Cerebellar nuclear complex (tissue), 1 donor: ENCODE measurements at places on chromosomes 6 and 20.

- no peak for DNase-seq
These were observed 18.6 kb downstream of the ZKSCAN8 start for GRCh38 chr6:28160233-28160632.

- no peak for DNase-seq
These were observed 25.1 kb downstream of the CAP2 start for GRCh38 chr6:17418281-17419188.

DNA sequence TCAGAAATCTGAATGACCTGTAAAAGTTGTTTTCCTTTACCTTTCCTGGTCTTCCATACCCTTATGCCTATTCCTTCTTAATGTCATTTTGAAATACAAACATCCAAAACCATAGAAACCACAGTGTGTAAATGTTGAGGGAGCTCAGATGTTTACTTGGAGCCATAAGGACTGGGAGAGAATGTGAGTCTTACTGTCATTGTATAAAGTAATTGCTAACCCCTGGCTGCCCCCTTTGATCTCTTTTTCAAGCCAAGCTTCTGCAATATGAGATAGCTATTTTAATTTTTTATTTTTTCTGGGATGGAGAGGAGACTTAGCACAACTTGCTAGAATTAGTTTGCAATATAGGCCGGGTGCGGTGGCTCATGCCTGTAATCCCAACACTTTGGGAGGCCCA lies 124.4 kb upstream of the AKIRIN2 start:
- no peak for DNase-seq

DNA sequence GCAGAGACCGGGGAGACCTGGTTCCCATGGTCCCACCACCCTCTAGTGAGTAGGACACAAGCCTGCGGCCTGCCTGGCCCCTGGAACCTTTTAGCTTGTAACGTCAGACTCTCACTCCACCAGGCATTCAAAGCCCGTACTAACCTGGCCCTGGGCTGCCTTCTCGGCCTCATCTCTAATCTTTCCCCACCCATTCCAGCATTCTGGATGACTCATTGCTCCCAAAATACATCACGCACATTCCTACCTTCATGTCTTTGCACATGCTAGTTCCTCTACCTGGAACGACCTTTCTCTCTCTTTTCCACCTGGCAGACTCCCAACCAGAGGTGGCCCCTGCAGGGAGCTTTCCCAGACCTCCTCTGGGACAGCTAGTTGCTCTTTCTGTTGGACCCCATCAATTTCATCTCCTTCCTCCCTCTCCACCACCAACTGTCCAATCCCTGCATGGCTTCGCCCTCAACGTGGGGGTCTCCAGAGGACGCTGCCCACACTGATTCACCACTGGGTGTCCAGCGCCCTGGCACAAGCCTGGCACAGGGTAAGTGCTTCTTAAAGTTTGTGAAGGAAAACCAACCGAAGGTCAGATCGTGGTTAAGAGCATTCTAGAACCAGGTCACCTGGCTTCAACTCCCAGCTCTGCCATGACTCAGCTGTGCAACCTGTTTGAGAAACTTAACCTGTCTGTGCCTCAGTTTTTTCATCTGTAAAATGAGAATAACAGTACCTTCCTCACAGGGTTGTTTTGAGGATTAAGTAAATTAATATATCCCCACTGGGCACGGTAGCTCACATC lies 35.2 kb downstream of the JPH2 start:
- DNase-seq, result no peak

GRCh38 chr6:157879034-157879872 lies 56.2 kb downstream of the SNX9 start:
- DNase-seq, result no peak

DNA sequence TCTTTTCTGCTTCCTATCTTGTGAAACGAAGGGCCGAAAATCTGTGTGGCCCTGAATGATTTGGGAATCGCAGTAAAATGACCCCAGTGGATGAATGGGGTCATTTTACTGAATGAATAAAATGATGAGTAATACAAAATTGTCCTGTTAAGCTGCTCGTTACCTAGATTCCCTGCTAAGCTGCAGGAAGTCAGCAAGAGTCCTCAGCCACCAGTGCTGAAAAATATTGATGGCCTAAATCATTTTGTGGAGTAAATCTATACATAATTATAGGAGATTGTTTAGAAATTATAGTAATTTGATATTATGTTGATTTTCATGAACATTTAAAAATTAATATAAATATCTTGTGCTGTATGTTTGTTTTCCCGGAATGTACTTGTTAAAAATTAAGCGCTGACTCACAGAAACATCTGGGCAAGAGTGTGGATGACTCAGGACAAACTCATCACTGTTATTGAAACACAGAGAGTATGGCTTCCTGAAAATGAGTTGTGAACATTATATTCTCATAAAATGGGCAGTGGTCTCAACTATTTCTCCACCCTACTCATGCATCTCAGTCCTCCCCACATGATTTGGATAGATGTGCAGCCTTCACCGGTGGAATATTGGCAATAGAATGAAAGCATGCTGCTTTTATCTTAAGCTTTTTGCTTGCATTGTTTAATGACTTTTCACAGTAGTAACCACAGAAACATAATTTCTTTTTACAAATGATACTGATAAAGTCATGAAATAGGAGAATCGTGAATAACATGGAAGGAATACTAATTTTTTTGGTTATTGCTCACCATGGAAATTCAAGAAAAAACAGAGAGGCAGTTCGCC lies 36.2 kb upstream of the RGS17 start:
- DNase-seq, result no peak

GRCh38 chr6:113010196-113010989 lies 663.3 kb downstream of the RFPL4B start:
- DNase-seq, result no peak

- no peak for DNase-seq
These were observed 22.3 kb upstream of the PPARD start for GRCh38 chr6:35320031-35320410.

- DNase-seq, result no peak
These were observed 753.3 kb upstream of the MARCKS start for GRCh38 chr6:113103634-113104361.

DNA sequence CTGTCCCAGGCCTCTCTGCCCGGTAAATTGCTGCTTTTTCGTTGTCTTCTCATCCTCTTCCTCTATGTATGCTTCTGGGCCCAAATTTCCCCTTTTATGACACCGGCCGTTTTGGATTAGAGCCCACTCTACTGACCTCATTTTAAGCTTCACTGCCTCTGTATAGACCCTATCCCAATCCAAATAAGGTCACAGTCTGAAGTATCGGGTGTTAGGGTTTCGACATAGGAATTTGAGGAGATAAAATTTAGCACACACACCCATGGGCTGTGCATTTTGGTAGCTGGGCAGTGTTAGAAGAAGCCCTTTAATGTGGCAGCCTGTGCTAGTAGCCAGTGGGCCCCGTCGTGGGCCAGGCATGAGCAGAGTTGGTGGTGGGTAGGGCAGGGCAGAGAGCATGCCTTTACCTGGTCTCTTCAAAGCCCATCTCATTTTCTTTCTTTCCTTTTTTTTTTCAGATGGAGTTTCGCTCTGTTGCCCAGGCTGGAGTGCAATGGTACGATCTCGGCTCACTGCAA lies 27.9 kb upstream of the EZR start:
- no peak for DNase-seq

GRCh38 chr20:32411955-32412706 lies 54.0 kb downstream of the ASXL1 start:
- no peak for DNase-seq

DNA sequence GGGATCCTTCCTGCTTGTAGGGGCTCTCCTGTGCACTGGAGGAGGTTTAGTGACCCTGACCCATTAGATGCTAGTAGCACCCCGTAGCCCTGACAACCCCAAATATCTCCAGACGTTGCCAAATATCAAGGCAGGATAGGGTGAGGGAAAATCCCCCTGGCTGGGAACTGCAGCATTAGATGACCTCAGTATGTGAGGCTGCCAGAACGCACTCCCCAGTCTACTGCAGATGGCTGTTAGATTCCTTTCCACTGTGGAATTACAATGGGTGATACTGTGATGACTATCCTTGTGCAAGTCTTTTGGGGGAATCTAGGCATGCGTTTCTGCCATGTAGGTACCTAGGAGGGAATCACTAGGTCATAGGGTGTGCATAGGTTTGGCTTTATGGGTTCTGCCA lies 226.3 kb upstream of the KCNG1 start:
- DNase-seq, result no peak

- DNase-seq, result no peak
These were observed 15.0 kb upstream of the IFNGR1 start for GRCh38 chr6:137233911-137234863.

DNA sequence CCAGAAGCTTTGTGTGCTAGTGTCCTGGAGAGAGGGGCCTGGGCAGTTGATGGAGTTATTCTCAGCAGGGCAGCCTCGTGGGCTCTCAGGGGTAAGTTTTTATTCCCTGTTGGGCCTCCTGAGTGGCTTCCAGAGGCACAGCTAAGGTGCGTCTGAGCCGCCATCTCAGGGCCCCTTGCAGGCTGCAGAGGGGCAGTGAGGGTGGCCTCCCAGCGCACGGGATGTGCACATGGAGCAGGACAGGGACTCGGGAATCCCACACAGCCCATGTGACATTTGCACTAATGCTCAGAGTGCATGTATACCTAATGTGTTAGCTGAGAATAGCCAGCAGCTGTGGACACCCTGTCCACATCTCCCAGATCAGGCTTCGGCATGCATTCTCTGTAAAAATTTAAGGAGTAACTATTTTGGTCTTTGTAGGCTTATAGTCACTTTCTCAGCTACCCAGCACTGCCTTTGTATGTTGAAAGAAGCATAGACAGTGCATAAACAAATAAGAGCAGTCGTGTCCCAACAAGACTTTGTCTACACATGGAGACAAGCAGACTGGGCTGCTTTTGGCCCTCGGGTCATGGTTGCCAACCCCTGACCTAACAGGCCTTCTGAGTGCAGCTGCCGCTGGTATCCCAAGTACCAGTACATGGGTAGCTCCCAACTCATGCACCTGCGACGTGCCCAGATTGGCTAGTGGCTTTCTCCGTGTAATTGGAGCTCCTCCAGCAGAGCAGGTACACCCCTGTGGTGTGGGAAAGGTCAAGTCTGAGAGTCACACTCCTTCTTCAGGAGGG lies 18.6 kb upstream of the CST9L start:
- DNase-seq, result no peak

DNA sequence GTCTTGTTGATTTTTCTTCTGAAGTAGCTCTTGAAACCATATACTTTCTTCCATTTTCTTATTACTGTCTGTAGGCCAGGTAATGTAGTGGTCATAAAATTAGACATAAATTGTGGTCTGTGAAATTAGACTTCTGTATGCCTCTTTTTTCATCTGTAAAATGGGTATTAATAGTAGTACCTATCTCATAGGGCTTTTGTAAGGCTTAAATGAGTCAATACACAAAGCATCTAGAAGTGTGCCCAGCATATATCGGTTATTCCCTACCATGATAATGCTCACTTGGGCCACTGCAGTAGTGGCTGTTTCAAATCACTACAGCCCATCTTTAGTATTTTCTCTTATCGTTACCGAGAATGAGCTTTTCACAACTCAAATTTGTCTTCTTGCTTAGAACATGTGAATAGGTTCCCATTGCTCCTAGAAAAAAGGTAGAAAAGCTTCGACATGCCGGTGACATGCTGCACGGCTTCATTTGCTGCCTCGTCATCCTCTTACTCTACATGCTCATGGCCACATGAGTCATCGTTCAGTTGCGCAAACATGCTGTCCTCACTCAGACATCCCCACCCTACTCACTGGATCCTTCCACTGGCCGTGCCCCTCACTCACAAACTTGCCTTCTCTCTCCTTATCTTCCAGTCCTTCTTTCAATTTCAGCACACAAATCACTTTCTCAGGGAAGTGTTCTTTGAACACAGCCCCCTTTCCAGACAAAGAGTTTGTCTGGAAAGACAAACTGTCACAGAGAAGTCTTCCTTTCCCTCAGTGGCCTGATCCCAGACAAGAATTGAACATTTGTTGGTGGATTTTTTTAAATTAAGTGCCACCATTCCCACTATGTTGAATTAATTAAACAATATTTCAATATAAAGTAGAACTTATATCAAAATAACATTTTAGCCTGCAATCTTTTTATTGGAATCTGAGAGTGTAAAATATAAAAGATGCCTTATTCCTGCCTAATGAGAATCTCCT lies 32.2 kb upstream of the ERVFRD-1 start:
- no peak for DNase-seq

- DNase-seq, result no peak
These were observed 78.9 kb downstream of the OLIG3 start for GRCh38 chr6:137415127-137415833.

- DNase-seq, result no peak
These were observed 38.8 kb downstream of the SESN1 start for GRCh38 chr6:109055771-109056235.

DNA sequence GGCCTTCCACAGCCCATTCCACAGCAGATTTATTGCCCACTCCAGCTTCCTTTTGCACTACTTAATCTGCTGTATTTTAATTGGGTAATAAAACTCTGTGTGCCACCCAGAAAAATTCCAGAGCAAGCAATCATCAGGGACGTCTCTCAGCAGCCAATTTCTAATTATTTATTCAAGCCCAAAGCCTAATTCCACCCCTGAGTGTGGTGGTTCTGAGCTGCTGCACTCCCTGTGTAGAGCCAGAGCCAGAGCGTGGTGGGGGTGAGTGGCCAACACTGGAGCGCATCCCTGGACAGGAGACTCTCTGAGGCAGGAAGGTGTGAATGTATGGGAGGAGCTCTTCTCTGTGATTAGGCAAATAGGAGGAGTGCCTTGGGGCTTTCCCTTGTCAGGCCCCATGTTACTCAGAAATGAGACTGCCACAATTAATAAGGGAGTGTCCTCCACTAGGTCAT lies 66.1 kb downstream of the CD24 start:
- no peak for DNase-seq

GRCh38 chr6:80165819-80166218 lies 59.3 kb downstream of the BCKDHB start:
- DNase-seq, result no peak

DNA sequence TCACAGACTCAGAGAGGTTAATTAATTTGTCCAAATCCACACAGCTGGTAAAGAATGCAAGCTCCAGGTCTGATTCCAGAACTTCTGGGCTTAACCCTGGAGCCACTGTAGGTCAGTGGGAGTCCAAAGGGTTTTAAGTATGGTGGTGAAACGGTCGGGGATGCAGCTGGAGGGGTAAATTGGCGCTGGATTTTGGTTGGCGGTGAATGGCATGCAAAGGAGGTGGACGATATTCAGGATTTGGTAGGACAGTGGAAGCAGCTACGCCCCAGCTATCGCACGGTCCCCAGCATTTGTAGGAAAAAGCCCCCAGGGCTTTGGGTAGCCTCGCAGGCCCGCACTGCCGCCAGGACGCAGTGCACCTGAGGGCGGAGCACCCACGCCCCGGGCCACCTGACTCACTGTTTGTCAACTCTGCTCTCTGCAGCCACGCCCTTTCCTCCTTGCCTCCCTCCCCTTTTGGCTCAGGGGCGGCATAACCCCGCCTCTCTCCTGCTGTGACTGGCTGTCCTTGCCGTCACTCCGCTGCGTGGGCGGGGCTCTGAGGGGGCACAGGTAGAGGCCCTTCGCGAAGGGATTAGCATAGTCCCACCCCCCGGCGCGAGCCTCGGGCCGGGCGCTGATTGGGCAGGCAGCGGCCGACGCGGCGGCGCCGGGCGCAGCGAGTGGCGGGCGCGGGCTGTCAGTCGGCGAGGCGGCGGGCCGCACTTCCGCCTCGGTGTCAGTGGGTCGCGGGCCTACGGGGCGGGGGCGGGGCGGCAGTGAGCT lies at the start of gene OSBPL2:
Gene OSBPL2 (plus strand): TSS at position 721 of the 768 bp plus-strand sequence. CDS start 17,664 bp downstream, outside the sequence.
- peak; percentile 99 for DNase-seq

- no peak for DNase-seq
These were observed 225.8 kb upstream of the SOX4 start for GRCh38 chr6:21367649-21368154.
